CD4-positive, alpha-beta T cell treated with Interleukin-21 for 1 hour (primary cell): ENCODE measurements at places on chromosomes 12 and 14.

DNA sequence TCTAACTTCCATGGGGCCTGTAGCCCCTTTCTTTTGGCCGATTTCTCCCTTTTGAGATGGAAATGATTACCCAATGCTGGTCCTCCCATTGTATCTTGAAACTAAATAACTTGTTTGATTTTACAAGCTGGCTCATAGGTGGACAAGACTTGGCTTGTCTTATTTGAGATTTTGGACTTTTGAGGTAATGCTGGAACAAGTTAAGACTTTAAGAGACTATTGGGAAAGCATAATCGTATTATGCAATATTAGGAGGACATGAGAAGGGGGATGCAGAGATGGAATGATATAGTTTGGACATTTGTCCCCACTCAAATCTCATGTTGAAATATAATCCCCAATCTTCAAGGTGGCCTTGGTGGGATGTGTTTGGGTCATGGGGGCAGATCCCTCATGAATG lies 49.2 kb upstream of the LYZ start:
- DNase-seq = no peak

- no peak for DNase-seq
Measured at GRCh38 chr12:131258398-131258797, 304.7 kb downstream of the ADGRD1 start.

GRCh38 chr12:104342635-104343249 lies 39.2 kb downstream of the EID3 start:
- no peak for DNase-seq

GRCh38 chr14:58752771-58753201 lies 115.0 kb downstream of the DACT1 start:
- DNase-seq = no peak
